Effector memory CD4-positive, alpha-beta T cell (primary cell): ENCODE measurements at places on chromosomes 16 and 17.

DNA sequence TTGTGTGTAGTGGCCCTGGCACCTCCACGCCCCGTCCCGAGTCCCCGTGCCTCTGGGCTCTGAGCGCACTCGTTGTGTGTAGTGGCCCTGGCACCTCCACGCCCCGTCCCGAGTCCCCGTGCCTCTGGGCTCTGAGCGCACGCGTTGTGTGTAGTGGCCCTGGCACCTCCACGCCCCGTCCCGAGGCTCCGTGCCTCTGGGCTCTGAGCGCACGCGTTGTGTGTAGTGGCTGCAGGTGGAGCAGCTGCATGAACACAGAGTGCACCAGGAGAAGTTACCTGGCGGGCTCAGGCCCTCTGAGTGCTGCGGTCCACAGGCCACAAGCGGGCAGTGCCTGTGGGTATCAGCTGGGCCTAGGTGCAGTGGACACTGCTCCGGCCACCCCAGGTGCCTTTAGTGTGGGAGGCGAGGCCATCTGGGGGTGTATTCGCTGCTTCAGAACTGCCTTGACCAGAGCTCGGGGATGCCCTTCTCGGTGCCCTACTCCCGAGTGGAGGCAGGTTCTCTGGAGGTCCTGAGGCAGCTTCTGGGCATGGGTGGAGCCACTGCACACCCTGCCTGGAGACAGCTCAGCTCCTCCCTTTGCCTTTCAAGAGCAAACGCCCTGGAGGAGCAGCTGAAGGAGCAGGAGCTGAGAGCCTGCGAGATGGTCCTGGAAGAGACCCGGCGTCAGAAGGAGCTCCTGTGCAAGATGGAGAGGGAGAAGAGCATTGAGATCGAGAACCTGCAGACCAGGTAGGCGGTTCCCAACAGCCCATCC is 17.3 kb upstream of the CAPN15 start:
- DNase-seq = no peak

- DNase-seq = no peak
These were observed 3.4 kb downstream of the USH1G start for GRCh38 chr17:74919440-74920305.

GRCh38 chr16:49183911-49184310 is 97.7 kb downstream of the CBLN1 start:
- DNase-seq = no peak

- DNase-seq = no peak
These were observed 10.1 kb downstream of the LITAF start for GRCh38 chr16:11576427-11577289.

DNA sequence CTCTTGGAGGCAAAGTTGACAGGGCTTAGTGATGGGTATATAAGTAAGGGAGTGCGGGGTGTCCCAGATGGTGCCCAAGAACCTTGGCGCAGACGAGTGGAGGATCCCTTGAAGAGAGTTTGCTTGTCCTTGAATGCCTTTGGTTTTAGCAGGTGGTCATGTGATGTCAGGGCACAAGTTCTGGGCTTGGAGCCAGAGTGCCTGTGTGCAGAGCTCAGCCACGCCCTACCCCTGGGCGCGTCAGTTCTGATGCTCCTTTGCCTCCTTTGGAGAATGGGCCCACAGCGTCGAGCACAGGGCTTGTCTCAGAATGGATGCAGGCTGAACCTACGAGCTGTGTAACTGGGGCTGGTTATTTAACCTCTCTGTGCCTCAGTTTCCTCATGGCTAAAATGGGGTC is 412.2 kb upstream of the EEF2KMT start:
- DNase-seq = no peak

DNA sequence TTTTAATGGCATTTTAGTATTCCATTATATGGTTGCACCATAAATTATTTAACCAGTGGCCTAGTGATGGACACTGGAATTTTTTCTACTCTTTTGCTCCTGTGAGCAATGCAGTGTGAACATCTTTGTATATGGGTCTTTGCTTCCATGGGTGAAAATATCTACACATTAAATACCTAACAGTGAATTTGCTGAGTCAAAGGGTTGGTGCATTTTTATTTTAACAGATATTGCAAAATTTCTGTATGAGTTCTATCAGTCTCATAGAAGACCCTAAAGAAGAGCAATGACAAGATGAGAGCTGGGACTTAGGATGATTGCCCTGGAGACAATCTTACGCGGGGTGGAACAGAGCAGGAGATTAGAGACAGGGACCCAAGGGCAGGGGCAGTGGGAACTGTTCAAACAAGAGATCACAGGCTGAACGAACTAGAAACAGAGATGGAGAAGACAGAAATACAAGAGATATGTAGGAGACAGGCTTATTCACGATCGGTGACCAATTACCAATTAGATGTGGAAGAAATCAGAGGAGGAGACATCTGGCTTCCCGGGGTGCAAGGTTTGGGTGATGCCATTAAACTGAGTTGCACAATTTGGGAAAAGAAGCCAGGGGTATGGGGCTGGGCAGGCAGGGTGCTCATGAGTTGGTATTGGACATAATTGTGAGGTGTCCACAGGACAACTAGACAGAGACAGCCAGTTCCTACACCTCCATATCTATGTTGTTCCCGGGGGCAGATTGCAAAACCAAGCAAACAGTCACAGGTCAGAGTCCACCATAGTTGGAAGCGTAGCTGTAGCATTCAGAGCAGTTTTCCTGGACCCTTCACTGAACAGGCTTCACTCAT is 39.9 kb upstream of the LONP2 start:
- DNase-seq = no peak

DNA sequence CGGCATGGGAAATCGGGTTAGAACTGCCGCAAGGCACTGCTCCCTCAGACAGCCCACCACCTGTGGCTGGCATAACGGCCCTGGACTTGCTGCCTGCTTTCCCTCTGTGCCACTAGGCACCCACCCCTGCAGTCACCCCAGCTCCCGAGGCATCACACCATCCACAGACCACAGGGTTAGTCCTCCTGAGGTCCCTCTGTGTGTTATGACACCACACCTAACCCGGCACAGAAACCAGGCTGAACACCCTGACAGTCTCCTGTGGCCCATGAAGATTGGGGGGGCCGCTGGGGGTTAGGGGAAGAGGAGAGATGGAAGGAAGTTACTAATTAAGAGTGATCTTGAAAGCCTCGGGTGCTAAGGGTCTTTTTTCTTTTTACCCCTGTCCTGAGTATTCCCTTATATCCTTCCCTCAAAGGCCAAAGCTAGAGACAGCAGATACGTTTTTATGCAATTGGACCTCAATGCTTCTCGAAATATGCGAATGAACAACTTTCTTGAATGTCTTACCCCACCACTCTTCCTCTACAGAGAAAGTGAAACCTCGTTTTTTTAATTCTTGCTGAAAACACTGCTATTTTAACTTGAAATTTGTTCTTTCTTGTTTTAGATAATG is 7.0 kb downstream of the CYTH1 start:
- peak; percentile 58 for DNase-seq

DNA sequence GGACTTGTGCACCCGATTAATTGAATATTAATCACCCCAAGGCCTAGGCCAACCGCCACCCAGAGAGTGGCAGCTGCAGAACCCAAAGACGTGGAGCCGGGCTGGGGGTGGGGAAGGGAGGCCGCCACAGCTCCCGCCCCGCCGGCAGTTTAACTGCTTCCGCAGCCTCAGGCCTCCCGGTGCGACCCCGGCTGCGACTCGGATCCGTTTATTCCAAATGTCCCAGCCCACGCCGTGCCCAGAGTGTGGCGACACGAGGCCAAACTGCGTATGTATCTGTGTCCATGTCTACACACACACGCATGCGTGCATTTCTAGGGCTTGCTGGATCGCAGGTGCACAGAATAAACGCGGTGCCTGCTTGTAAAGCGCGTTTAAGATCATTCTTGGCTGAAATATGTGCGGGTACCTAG is 802 bp upstream of the TOB1 start:
- DNase-seq = peak; percentile 38

- DNase-seq = peak; percentile 50
These were observed 787 bp downstream of the CTCF start for GRCh38 chr16:67562918-67563707.

- DNase-seq = no peak
These were observed 5.6 kb downstream of the JPH3 start for GRCh38 chr16:87607871-87608270.

GRCh38 chr17:44652727-44653126 is 3.5 kb upstream of the MEIOC start:
- DNase-seq = no peak

GRCh38 chr16:84234321-84235241 is 5.2 kb downstream of the KCNG4 start:
- DNase-seq = no peak

DNA sequence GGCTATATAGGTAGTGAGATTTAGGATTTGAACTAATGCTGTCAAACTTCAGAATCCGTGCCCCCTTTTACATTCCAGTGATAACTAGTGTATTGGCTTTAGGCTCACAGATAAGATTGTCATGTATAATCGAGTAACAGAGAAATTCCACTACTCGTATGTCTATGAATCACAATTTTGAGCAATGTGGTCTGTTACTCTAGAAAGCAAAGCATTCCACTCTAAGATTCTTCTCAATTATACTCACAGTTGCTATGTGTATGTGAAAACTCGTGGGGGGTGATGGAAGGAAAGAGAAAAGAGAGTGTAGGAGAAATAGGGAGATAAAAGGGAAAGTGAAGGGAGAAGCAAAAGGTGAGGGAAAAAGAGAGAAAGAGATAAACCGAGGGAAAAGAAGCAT is 1175.1 kb upstream of the GOT2 start:
- DNase-seq = no peak

DNA sequence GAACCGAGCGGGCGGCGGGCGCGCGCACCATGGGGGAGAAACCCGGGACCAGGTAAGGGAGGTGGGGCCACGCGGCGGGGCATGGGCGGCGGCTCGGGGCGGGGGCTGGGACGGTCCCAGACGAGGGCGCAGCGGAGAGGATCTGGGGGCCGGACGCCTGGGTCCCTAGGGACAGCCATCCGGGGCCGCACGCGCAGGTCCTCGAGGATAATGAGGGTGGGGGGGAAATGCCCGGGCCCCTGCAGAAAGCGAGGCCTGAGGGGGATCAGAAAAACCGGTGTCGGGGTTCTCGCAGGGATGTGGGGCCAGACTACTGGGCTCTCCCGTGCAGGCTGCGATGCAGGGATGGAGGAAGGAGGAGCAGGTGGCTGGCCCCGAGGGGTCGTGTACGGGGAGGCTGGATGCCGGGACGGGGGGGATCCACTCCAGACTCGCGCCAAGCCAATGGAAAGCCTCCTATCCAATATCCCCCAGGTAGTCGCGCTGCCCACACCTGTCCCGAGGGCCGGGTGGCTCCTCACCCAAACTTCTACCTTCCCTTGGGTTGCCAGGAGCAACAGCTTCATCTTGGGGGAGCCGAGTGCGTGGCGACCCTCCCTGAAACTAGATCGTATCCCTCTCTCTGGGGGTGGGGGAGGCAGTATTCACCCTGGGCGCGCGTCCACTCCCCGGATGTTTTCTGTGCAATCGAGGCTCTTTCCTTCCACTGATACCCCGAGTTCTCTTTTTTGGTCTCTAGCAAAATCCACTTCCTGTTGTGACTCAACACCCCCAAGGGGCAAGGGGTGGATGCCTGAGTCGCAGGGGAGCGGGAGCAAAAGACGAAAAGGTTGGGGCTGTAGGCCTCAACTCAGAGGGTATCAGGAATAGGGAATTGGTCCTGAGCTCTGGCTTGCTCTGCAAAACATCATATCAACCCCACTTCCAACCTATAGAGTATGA is 532 bp downstream of the ARRB2 start:
- DNase-seq = no peak

DNA sequence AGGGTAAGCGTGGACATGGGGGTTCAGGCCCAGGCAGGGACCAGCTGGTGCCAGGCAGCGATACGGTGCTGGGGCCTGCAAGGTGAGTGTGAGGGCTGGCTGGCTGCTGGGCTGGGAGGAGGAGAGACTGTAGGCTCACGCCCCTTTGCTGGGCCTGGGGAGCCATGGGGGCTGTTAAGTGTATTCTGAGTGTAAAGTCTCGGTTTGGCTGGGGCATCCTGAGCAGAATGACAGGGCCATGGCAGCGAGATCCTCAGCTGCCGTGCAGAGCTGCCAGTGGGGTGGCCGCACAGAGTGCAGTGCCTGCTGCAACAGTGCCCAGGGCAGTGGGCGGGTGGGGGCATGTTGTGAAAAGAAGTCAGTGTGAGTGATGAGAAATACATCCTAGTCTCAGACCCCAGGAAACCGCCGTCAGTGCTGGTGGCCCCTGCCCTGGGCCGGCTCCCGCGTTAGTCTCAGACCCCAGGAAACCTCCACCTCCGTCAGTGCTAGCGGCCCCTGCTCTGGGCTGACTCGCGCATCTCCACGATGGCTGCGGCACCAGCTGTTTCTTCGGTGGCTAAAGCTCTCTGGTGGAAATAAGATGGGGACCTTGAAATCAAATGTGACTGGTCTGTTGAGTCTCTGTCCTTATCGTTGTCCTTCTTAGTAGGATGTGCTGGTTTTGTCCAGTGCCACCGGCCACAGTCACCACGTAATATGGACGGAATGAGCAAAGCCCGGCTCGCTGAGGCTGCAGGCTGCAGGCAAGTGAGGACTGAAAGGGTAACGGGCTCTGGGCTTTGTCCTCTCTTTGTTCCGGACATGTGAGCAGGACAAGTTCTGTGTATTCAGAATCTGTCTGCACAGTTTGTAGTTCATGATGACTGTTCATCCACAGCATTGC is 22.9 kb downstream of the ACSF3 start:
- DNase-seq = no peak

DNA sequence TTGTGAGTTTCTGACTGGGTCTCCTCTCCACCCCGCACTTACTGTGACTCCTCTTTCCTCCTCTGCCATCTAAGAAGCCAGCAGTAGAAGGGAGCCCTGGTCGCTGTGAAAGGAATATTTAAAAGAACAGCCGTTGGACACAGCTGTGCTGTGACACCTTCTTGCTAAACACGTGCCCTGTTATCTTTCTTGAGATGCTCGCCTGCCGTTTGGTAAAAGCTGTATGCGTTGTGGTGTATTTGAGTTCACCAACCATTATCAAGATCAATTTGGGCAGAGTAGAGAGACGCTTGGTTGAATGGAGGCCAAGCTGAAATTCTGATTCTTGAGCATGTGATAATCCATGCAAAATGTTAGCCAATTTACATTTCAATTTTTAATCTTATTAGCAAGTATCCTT is 3.8 kb downstream of the GID4 start:
- no peak for DNase-seq

- no peak for DNase-seq
These were observed 4.3 kb downstream of the CENPX start for GRCh38 chr17:82018152-82018988.

- no peak for DNase-seq
These were observed 46.1 kb downstream of the TBX4 start for GRCh38 chr17:61498042-61498994.

- no peak for DNase-seq
These were observed 255.6 kb downstream of the ENGASE start for GRCh38 chr17:79330229-79330628.

GRCh38 chr17:35664685-35665084 is 66.8 kb upstream of the RASL10B start:
- no peak for DNase-seq
